ENCODE measurements at places on chromosomes 2 and 18.

GRCh38 chr2:43507137-43507536 is 88.7 kb downstream of the THADA start:
- no peak for DNase-seq

DNA sequence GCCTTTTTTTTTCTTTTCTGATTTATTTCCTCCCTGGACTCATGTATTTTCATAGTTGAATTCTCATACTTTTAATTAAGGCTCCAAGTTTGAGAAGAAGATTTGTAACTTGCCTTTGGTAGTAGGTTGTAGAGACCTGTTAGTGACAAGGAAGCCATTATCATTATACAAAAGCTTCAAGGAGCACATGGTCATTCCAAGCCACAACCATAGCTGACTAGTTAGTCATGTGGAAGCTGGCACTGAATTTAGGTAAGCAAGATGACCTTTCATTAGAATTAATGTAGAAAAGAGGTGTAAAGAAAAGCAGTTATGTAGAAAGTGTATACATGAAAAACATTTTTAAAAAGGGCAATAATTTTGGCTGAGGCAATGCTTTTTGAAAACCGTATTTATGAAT is 89.7 kb downstream of the LRP1B start:
- DNase-seq, result no peak

DNA sequence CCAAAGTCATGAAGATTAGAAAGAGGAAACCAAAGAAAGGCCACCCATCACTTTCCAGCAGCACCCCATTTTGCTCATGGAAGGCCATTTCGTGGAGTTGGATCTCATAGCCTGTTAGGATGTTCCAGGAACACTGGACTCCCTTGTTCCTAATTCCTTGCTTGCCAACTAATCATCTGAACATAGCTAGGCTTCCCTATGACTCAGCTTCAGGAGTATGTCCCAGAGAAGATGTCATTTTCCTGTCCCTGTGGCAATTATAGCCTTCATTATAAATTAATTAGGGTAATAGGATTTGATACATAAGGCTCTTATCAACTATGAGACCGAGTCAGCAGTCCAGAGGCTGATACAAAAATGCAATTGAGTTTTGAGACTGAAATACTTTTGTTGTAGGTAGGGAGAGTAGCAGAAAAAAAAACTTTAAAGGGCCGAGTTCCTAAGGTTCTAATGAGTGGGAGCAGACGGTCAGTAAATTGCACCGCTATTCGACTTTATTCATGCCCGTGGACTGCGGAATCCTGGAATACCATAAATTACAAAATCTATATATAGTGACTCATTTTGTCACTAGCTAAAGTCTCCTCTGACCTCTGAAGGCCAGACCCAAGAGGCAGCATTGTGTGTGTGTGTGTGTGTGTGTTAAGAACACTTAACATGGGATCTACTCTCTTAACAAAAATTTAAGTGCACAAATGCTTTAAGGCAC is 311.8 kb downstream of the FBXO15 start:
- DNase-seq, result no peak

- DNase-seq, result no peak
These were observed 125.0 kb downstream of the SPHKAP start for GRCh38 chr2:228056293-228057097.

GRCh38 chr18:68478246-68478645 is 236.7 kb downstream of the TMX3 start:
- DNase-seq, result no peak

DNA sequence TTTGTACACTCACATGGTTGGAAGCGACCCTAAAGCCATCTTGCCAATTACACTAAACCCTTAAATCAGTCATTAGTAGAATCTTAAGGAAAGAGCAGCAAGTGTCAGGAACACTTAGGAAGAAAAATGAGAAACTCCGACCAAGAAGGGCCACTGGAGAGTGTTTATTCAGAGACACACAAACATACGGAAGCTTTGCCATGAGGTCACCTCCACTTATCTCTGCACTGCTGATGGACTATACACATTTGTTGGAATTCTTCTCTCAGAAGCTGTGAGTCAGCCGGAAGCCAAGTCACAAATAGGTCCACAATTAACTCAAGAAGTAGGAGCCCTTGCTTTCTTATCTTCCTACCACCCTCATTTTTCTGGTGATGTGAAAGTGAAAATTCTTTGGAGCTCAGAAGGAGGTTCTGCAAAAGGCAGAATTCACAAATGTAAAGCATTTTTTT is 21.6 kb downstream of the BMP10 start:
- no peak for DNase-seq

- no peak for DNase-seq
These were observed 293.4 kb downstream of the CELF4 start for GRCh38 chr18:37272226-37272625.

GRCh38 chr2:13020469-13020868 is 303.7 kb downstream of the TRIB2 start:
- DNase-seq, result no peak

DNA sequence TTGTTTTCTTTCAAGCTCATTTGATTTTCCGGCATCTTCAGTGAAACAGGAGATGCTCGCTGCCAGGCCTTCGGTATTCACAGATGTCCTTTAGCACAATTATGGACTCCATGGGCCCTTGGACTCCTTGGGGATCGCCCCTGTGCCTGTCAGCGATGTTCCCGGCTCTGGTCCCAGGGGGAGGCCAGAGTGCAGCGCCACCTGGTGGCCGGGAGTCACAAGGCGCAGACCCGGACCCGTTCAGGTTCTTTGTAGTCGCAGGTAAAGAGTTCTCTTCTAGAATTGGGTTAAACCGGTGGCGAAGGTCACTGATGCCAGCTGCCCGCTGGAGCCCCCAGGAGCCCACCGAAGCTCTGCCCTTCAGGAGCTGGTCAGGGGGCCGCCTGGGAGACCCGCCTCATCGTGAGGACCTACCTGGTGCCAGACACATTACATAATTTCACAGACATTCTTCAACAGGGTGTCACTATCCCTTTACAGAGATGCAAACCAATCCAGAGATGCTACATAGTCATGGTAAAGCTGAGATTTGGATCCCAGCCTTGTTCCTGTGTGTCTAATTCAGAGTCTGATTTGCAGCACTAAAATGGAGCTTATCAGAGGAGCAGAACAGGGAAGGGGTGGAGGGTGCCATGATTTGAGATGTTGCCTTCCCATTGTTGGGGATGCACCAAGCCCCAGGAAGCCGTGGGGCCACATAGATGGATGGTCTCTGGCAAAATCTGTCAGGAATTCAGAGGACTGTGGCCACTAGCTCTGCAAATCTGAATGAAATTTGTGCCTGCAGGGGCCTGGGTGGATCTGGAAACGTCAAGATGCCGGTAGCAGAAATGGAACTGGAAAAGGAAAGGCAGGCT is 6.0 kb upstream of the INPP5D start:
- peak; percentile 55 for DNase-seq

Data from T follicular helper cell (primary cell).